Fibroblast of skin of right biceps (primary cell): ENCODE measurements at places on chromosomes 11 and 22.

- DNase-seq, result no peak
Observed at GRCh38 chr11:121551463-121551862, 98.7 kb upstream of the SORL1-AS1 start.

- DNase-seq, result no peak
Observed at GRCh38 chr22:43245717-43246116, 58.8 kb upstream of the TTLL12 start.

- DNase-seq, result no peak
Observed at GRCh38 chr11:37364246-37364839, 766.3 kb upstream of the RAG2 start.

- DNase-seq, result no peak
Observed at GRCh38 chr11:122128146-122128545, 12.1 kb upstream of the BLID start.

- no peak for DNase-seq
Observed at GRCh38 chr11:132260636-132261035, 890.2 kb downstream of the NTM start.

DNA sequence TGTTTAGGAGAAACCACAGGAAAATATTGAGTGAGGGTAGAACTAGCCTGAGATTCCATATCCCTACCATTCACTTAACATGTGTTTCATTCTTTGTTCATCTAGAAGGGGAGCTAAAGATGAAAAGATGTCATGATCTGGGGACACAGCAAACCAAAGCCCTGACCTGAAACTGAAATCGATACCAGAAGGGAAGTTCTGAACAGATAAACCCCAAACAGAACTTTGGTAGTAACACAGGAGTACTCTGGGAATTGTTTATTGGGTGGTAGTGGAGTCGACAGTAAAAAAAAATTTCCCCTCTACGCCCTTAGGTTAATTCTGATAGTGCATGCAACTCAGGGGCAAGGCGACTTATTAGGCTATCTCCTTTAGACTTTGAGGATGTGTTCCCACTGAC, 27.2 kb downstream of the OR2AT4 start:
- no peak for DNase-seq

DNA sequence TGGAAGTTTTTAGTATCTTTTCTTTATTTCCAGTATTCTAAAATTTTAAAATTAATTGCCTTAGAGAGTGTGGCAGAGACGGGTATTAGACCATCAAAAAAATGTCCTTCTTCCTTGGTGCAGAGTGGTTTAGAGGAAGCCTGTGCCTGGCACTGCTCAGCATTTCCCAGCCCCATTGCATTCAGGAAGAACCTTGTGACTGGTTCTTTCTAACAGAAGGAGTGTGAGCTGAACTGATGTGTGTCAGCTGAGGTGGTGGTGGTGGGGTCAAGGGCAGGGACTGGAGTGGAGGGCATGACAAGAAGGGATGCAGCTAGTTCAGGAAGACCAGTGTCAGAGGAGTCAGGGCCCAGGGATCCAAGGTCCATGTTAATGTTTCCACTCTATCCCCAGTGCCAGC, 58.7 kb upstream of the FDX1 start:
- no peak for DNase-seq

- DNase-seq, result no peak
Observed at GRCh38 chr22:46031965-46032851, 55.2 kb upstream of the WNT7B start.

DNA sequence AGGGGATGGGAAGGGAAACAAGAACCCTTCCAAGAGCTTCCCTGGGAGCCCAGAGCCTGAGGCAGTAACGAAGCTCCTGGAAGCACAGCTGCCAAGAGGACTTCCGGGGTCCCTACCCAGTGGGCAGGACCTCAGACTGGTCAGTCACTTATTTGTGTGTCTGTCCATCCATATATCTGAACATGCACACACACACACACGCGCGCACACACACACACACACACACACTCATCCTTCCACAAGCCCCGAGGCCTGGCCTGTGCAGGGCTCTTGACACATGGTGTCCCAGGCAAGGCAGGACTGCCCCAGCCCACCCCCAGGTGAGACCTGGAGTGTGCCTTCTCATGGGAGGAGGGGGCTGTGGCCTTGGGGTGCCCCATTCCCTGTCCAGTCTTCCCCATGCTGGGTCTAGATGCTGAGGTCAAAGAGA, 44.9 kb downstream of the IGLL5 start:
- DNase-seq, result no peak

- DNase-seq, result no peak
Observed at GRCh38 chr22:29308148-29308790, 1.8 kb downstream of the GAS2L1 start.

GRCh38 chr22:41920271-41920976, 5.5 kb upstream of the SHISA8 start:
- no peak for DNase-seq
